ENCODE measurements at places on chromosomes 12 and 14.

GRCh38 chr14:105817971-105818711 lies 291.8 kb downstream of the TMEM121 start:
- no peak for DNase-seq

DNA sequence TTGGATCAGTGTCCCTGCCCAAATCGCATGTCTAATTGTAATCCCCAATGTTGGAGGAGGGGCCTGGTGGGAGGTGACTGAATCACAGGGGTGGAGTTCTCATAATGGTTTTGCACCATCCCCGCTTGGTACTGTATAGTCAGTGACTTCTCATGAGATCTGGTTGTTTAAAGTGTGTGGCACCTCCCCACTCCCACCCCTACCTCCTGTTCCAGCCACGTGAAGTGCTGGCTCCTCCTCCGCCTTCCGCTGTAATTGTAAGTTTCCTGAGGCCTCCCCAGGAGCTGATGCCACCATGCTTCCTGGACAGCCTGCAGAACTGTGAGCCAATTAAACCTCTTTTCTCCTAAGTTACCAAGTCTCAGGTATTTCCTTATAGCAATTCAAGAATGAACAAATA lies 67.2 kb downstream of the FERMT2 start:
- no peak for DNase-seq

DNA sequence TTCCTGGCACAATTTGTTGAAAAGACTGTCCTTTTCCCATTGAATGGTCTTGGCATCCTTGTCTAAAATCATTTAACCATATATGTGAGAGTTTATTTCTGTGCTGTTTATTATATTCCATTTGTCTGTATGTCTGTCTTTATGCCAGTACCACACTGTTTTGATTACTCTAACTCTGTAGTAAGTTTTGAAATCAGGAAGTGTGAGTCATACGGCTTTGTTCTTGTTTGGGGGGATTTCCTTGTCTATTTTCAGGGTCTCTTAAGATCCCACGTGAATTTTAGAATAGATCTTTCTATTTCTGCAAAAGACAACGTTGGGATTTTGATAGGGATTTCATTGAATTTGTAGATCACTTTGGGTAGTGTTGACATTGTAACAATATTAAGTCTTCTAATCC lies 88.5 kb downstream of the MYRFL start:
- DNase-seq: no peak

- no peak for DNase-seq
These were observed 164.7 kb downstream of the RAD51B start for GRCh38 chr14:67984274-67984673.

- no peak for DNase-seq
These were observed 196.1 kb downstream of the SLC15A4 start for GRCh38 chr12:128627659-128628058.

DNA sequence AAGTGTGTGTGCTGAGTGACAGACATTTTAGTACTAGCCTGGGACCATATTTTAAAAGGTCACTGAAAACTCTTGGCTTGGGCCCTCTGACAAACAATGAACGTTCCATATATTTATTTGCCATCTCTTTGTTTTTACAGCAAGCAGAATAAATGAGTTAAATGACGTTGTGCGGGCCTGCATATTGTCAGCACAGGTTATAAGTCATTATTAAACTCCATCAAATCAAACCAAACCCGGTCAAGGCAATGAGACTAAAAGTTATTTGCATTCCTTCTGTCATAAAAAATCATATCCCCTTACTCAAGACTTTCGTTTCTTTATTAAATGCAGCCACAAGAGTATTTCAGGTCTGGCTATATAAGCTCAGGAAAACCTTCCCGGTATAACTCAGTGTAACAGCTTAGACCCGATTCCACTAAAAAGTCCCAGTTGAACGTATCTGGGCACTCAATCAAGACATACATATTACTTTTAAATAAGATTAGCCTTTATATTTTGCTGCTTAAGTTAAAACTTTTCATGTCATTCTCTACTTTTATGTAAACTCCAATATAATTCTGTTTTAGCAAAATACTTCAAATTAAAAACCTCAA lies 84.9 kb downstream of the DICER1 start:
- no peak for DNase-seq

DNA sequence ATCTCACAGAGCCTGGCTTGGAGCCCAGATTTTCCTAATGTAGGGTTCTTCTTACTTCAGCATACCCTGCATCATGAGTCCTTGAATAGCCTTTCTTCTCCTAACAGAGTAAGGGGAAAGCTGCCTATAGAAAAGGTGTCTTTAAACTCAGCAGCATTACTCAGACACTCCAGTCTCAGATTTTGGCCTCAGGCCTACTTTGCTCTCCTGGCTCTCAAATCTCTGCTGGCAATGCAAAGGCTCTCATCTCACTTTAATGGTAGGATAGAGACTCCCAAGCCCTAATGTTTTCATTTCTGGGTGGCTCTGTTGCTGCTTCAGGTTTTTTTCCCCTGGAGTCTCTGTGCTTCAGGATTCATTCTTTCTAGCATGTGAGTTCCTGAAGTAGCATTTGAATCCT lies 9.1 kb upstream of the NKX2-8 start:
- DNase-seq: no peak

DNA sequence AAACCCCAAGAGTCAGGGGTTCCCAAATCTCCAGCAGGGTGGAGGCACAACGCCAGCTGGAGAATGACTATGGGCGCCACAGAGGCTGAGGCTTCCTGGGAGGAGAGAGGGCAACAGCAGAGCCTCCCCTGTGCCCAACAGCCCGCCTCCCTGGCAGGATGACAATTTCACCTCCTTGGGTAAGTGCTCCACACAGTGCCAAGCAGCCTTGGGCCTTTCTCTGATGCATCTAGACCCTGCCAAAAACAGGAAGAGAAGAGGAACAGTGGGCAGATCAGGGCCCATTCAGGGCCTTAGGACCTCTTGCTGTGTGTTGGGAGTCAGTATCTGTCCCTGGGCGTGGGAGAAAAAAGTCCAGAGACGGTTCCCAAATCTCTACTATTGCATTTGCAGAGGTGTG lies 5.0 kb upstream of the OR10P1 start:
- DNase-seq: no peak

DNA sequence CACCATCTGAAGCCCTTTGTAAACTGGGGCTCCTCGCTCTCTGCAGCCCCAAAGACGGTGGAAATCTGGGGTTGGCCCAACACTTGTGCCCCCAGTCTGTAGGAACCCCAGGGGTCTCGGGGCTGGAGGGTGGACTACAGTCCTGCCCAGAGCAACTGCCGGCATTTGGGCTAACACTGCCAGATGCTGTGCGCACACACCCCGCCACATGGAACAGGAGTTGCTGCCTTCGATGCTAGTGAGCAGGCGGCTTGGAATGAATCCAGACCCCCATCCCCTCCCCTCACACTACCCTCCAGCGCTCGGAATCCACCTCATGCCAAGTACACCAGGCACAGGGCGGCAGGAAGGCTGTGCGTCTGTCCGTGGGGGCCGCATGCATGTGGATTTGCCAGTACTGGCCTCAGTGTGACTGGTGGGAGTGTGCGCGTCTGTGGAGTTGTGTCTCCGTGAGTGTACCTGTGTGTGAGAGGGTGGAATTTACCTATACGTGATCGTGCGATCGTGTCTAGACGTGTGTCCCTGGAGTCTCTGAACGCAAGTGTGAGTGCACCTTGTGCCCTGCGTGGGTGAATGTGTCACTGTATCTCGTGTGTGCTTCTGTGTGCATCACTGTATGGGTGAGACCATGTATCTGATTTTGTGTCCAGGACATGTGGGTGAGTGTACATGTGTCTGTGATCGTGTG lies 5.1 kb downstream of the LHX5 start:
- no peak for DNase-seq

DNA sequence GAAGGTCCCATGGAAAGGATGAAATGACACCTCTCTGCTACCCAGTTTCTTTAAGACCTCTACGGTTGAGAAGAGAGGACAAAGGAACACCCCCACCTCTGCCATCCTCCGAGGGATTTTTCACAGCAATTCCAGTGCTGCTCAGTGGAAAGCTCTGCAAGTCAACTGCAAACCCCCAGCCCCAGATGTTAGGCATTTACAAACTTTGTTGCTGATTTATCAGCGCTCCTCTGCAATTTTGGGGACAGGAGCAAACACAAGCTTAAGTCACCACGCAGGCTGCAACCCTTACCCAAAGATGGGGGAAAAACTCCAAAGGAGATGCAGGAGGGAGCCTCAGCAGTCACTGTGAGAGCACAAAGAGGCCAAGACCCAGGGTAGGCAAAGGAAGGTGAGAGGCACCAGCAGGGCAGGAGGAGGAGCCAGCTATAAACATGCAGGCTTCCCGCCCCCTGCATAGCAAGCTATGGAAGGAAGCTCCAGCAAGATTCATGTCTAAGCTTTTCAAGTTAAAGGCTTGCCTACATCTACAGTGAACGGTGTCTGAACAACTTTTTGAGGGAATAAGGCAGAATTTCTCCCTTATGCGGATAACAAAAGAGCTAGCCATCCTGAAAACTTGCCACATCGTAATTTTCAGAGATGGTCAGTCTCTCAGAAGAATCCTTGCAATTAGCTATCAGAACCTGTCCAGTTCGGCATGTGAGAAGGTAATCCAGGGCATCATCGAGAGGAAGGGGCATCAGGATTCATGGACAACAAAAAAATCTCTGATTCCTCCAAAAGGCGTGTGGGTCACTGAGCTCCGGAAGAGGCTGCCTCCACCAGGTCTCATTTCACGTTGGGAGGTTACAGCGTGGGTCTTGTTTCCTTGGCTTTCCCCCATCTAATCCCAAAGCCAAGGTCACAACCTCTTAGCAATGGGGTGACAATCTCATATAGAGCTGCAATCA lies 3.9 kb downstream of the CTDSP2 start:
- DNase-seq: no peak

- no peak for DNase-seq
These were observed 69.8 kb downstream of the NCOR2 start for GRCh38 chr12:124497658-124498057.

GRCh38 chr12:93403988-93404803 lies 26.5 kb downstream of the NUDT4 start:
- DNase-seq: no peak

- DNase-seq: no peak
These were observed 8.7 kb upstream of the SDSL start for GRCh38 chr12:113413488-113413939.

- no peak for DNase-seq
These were observed 1.1 kb upstream of the CKAP4 start for GRCh38 chr12:106248846-106249371.

DNA sequence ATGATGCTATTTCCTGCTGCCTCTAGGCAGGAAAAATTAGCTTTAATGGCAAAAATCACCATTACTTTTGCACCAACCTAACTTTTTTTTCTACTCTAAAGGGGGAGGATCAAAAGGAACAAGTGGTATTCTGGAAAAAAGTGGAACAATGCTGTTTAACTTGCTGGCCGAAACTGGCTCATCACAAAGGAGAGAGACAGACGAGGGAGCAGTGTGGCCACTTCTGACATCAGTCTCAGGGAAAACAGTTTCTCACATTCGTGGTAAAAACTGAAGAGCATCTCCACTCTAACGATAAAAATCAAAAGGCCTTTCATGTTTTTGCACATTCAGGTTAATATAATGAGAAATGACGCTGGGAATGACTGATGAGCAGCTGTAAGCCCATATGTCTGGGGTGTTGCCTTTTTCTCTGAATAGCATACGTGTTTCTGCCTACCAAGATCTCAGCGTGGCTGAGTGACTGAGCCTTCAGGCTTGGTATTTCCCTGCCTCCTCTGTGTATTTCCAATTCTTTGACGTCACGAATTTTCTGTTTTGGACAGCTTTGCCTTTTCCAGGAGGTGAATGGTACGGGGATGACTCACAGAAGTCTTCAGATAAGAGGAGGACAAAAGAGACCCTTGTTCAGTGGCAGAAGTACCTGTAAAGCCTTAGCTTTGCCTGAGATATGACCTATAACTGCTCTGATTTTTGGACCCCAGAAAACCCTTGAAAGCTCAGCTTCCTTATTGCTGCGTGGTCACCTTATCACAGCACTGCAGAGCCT lies 358.8 kb downstream of the GLT1D1 start:
- DNase-seq: no peak

GRCh38 chr12:51186465-51187085 lies 13.6 kb upstream of the TFCP2 start:
- no peak for DNase-seq

- DNase-seq: no peak
These were observed 134.6 kb upstream of the EVL start for GRCh38 chr14:99930420-99931274.

- DNase-seq: no peak
These were observed 15.5 kb downstream of the EMP1 start for GRCh38 chr12:13211859-13212664.

- DNase-seq: no peak
These were observed 273.7 kb downstream of the CACNA1C start for GRCh38 chr12:2326470-2326869.

GRCh38 chr14:45658226-45658916 lies 405.4 kb upstream of the MIS18BP1 start:
- DNase-seq: no peak

DNA sequence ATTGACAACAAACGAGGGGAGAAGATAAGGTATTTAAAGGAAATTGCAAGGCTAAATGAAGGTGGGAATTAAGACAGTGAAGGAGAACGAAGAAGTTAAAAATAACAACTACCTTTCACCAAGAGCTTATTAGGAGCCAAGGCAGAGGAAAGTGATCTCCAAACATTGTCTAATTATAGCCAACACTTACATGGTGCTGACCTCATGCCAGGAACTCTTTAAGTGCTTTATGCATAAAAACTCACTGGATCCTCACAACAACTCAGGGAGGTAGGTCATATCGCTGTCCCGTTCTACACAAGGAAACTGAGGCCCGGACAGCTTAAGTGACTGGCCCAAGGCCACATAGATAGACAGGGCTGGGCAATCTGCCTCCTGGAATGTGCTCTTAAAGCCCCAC lies 19.5 kb downstream of the TAMALIN start:
- no peak for DNase-seq

- DNase-seq: no peak
These were observed 30.7 kb upstream of the BCL7A start for GRCh38 chr12:121990692-121991603.

DNA sequence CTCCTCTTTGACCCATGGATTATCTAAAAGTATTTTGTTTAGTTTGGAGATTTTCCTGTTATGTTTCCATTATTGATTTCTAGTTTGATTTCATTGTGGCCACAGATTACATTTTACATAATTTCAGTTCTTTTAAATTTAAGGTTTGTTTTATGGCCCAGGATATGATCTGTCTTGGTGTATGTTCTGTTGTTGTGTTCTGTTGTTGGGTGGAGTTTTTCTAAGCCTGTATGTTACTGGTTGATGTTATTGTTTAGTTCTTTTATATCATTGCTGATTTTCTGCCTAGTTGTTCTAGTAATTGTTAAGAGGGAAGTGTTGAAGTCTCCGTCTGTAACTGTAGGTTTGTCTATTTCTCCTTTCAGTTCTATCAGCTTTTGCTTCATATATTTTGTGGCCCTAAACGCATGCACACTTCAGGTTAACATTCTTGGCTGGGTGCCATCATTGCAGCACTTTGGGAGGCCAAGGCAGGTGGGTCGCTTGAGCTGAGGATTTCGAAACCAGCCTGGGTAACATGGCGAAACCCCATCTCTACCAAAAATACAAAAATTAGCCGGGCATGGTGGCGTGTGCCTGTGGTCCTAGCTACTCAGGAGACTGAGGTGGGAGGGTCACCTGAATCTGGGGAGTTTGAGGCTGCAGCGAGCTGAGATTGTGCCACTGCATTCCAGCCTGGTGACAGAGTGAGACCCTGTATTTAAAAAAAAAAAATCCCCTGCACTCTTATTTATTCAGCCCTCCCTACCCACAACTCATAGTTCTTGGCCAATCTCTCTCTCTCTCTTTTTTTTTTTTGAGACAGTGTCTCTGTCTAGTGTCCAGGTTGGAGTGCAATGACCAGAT lies 28.1 kb upstream of the CFL2 start:
- DNase-seq: no peak

All from pulmonary artery endothelial cell (primary cell).